Right lung (tissue), 10 donors: ENCODE measurements at places on chromosomes 11 and 22. TPM values are rescaled to one million over a fixed set of nuclear protein-coding genes. Genes with fewer than 3 reads are reported as not detected.
A peak's percentile ranks its signal among the peaks of the same experiment; 100 is the strongest.

DNA sequence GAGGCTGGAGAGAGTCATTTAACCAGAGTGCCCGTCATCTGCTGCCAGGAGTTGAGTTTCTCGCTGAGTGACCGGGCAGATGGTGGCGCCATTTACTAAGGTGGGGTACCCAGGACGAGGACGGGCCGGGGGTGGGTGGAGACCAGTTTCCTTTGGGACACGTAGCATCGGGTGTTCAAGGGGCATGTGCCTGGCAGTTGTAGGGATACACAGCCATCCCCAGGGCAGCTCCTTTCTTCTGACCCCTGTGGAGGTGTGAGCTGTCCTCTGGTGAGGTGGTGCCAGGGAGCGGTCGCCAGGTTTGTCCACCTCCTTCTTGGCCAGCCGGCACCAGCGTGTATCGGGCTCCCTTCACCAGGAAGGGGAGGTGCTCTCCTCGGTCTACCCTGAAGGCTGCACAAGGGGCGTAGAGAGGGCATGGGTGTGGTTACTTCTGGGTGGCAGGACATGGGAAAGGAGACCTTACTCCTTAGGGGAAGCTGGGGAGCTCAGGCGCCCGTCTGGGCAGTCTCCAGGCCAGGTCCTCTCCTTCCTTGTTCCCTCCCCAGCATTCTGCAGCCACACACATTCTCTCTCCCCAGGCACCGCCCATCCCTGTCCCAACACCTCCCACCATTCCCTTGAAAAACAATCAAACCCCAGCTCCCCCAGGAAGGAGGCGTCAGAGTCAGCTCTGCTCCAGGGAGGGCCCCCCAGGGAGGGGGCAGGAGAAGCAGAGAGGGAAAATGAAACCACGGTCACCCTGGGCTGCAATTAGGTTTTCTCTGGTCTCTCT, 10.3 kb upstream of the MB start:
- DNase-seq: peak; percentile 79

CCDC116 gene
- 1.5 TPM for polyA plus RNA-seq

GRCh38 chr11:117009905-117010605, 88.2 kb downstream of the SIK3 start:
- DNase-seq: no peak

DNA sequence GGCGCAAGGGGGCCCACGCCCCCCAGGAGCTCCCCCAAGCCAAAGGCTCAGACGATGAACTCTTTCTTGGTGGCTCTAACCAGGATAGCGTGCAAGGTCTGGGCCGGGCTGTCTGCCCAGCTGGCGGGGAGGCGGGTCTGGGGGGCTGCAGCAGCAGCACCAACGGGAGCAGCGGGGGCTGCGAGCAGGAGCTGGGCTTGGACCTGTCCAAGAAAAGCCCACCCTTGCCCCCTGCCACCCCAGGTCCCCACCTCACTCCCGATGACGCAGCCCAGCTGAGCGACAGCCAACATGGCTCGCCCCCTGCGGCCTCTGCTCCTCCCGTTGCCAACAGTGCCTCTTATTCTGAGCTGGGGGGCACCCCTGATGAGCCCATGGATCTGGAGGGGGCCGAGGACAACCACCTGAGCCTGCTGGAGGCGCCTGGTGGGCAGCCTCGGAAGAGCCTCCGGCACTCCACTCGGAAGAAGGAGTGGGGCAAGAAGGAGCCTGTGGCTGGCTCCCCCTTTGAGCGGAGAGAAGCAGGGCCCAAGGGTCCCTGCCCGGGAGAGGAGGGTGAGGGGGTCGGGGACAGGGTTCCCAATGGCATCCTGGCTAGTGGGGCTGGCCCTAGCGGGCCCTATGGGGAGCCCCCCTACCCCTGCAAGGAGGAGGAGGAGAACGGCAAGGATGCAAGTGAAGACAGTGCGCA, 21.6 kb upstream of the TMEM191C start:
- no peak for DNase-seq

SPINDOC gene
- 38.6 TPM for polyA plus RNA-seq

- DNase-seq: no peak
These were observed 2.2 kb downstream of the BRD1 start for GRCh38 chr22:49825436-49825835.

GRCh38 chr22:50720301-50721256, 17.4 kb upstream of the ACR start:
- no peak for DNase-seq
